ENCODE measurements at places on chromosomes 5 and 9.

- no peak for DNase-seq
Observed at GRCh38 chr9:13361076-13361475, 81.6 kb upstream of the MPDZ start.

DNA sequence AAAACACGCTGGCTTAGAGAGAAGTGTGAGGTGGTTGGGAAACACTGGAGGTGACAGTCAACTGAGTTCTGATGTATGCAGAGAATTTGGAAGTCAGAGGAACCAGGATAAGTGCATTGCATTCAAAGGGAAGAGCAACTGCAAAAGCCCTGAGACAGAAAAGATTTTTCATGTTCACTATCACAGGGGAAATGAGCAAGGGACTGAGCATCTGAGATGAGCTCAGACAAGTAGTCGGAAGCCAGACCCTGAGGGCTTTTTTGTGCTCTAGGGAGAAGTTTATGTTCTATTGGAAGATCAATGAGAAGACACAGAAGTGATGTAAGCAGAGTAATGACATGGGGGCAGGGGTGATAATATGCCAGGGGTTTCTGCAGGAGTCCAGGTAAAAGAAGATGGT is 97.5 kb downstream of the HTR4 start:
- no peak for DNase-seq

DNA sequence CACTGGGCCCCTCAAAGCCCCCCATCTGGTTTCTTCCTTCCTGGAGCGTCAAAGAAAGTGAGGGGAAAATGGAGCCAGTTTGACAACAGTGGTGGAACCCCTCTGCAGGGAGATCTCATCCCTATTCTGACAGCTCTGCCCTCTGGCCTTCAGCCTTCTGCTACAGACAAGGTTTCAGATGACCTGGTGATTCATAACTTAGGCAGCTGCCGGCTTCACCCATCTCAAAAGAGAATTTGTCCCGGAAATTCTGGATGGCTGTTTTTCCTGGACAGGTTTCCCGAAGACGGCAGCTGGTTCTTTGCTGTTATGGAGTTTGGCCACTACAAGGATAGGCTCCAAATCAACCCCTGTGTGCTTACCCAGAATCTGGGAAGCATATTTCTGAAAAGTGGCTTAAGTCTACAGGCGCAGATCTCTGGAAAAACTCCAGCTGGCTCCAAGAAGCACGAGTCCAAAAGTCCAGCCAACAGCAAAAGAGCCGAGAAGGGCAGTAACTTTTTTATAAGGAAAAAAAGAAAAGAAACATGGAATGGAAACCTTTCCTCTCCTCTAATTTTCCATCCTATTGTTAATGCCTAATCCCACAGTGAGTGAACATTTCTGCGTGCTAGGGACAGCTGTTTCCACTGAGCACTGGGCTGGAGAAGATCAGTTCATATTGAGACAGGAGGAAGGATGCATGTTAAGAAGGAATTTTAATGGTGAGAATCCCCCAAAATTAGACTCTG is 54.5 kb downstream of the ZNF366 start:
- DNase-seq: peak; percentile 72

GRCh38 chr9:110521206-110521605 is 58.3 kb downstream of the SVEP1 start:
- DNase-seq: no peak

Data from mesenchymal stem cell (in vitro differentiated cells and primary cell).